Activated naive CD8-positive, alpha-beta T cell treated with anti-CD3 and anti-CD28 coated beads, Interleukin-2, amount 10 ng/mL, durations not matched to agents 7 days and 5 days (primary cell): ENCODE measurements at places on chromosomes 4 and X. TPM values are rescaled to one million over a fixed set of nuclear protein-coding genes. Genes with fewer than 3 reads are reported as not detected.

The XG gene
- not detected for total RNA-seq

The QDPR gene
- total RNA-seq, result 20.4 TPM

The PAK3 gene
- total RNA-seq, result not detected

The F8 gene
- total RNA-seq, result 7.8 TPM

The CTAG1B gene
- total RNA-seq, result not detected

The PABPC5 gene
- total RNA-seq, result not detected

The EGF gene
- not detected for total RNA-seq
